ENCODE measurements at places on chromosomes 11 and 22. TPM values are rescaled to one million over a fixed set of nuclear protein-coding genes. Genes with fewer than 3 reads are reported as not detected.

Gene OVOL1
- total RNA-seq = not detected

DNA sequence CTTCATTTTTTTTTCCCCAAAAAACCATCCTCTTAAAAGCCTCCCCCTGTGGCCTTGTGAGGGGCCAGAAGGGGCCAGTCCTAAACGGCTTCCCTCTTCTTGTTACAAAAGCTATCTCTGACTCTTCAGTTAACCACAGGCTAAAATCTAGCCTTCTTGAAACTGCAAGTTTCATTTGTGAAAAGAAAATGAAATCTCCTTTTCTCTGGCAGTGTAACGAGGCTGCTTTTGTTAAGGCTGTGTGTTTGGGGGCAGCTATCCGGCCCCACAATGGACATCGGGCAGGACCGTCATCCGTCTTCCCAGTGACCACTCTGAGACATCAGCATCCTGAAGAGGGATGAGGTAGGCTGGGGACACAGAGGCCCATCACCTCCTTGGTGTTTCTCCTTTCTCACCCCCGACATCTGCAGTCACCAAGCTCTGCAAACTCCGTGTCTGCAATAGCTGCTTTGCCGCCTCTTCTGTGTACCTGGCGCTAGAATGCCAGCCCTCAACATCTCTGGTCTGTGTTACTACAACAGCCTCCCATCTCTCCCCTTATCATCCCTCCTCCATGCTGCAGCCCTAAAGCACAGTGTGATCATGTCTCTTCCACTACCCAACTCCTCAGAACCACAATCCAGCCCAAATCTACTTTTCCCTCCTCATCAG is 94.0 kb downstream of the RCN1 start:
- DNase-seq = no peak

GRCh38 chr11:89490981-89491690 is at the start of gene NOX4:
NOX4 (minus strand) TSS chr11:89491375; CDS start chr11:89491246, 129 bp downstream.
- peak; percentile 47 for DNase-seq

- DNase-seq = no peak
Observed at GRCh38 chr22:50657925-50658324, 14.7 kb upstream of the SHANK3 start.

DNA sequence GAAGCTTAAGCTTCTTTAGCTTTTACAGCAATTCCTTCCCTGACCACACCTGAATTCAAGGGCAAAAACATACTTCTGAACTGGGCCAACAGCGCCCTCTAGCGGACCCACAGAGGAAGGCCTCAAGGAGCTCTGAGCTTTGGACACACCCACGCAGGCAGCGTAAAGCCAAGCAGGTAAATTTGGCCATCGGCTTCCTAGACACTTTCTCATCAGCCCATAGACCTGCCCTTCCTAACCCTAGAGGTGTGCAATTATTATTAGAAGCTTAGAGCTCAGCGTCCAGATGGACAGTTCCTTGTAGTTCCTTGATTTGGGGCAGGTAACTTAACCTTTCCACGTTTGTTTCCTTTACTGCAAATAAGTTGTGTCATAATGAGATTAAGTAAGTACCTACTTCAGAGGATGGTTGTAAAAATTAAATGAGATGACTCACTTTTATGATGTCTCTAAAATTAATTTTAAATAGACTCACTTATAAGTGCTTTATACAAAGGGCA is 25.7 kb upstream of the HMGXB4 start:
- DNase-seq = peak; percentile 15

DNA sequence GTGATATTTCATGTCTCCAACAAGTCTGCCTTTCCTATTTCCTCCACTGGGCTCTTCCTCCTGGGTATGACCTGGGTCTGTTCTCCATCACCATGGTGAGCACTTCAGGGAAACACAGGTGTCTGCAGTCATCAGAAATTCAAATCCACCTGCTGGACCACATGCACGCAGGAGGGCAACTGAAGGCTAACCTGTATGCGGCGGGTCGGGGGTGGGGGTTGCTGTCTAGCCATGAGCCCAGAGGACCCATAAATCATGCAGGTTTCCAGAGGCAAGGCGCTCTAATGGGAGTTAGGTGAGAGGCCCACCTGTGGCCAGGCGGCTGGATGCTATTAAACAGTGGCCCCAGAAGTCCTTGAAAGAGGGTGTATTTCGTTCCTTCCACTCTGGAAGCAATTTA is 11.1 kb upstream of the PAMR1 start:
- DNase-seq = no peak

GRCh38 chr11:65811764-65812475 is 21.8 kb upstream of the SNX32 start:
- DNase-seq = no peak

Measured in pulmonary artery endothelial cell (primary cell).